AG04449 (cell line): ENCODE measurements at places on chromosomes 1 and 21.

GRCh38 chr1:47663286-47663685 lies 225.4 kb downstream of the FOXD2 start:
- DNase-seq: no peak

- no peak for DNase-seq
Observed at GRCh38 chr1:153789478-153790034, 14.3 kb downstream of the SLC27A3 start.

DNA sequence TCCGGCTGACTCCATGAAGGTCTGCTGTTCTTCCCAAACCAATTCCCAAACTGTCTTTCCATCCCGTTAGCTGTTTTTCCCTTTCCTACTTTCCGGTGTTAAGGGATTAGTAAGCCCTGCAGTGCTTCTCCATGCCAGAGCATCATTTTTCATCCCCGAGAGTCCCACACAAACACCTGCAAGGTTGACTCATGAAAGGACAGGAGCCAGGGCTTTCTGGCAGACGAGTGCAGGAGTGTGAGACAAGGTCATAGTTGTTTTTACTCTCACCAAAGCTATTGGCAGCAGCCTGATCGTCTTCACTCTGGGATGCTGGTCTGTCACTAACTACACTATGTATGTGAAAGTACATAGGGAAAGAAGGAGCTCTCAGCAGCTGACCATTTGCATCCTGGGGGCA lies 10.2 kb upstream of the BECN2 start:
- DNase-seq: no peak

DNA sequence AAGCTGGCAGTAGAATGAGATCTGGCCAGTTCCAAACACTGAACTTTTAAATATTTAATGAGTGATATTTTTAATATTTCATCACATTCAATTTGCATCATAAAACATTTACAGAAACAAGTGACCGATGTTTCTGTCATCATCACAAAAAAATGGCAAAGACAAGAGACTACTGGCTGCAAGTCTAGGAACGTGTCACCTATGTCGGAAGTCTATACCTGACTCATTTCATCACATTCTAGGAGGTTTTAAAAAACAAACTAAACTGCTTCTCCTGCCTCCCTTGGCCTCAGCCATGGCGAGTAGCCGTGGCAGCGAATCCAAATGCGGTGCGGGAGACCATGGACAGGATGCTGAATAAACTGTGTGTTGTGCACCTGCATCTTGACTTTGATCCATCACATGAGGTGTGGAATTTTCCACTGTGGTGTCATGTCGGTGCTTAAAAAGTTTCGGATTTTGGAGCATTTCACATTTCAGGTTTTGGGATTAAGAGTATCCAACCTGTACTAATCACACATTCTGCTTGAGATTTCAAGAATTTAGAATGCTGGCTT lies 43.1 kb downstream of the CLSTN1 start:
- DNase-seq: no peak

DNA sequence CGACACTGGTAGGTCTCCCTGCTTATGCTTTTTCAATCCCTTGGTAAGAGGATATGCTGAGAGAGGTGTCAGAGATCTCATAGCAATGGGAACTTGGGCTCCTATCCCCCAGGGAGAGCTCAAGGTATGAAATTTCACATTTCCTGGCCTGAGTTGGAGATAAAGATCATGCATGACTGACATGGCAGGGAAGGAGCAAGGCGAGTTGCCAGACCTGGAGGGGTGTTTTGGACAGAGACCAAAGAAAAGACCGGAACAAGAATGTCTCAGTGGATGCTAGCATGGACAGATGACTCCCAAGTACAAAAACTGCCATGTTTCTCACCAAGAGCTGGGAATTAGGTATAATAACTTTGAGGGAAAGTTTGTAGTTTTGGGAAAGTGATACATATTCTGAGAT lies 334.1 kb upstream of the B3GALT2 start:
- DNase-seq: no peak

GRCh38 chr21:39103689-39104088 lies 79.6 kb downstream of the PSMG1 start:
- peak; percentile 41 for DNase-seq
